ENCODE measurements at places on chromosomes 3 and 15.

GRCh38 chr3:42839616-42840015 is 30.4 kb downstream of the ACKR2 start:
- no peak for DNase-seq

DNA sequence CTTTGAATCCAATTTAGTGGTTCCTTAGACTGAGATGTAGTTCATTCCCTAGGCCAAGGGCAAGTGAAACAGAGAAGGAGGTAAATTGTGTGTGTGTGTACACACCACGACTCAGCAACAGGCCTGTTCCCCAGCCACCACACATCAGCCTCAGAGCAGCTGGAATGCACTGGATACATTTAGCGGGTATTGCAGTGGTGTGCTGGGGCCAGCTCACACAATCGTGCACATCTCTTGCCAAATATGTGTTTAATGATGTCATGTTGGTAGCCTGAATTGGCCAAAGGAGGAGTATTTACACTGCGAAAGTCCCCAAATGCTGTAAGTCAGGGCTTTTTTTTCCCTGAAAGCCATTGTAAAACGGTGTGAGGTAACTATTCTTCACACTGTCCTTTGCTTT is 82.3 kb downstream of the RBPMS2 start:
- DNase-seq, result no peak

DNA sequence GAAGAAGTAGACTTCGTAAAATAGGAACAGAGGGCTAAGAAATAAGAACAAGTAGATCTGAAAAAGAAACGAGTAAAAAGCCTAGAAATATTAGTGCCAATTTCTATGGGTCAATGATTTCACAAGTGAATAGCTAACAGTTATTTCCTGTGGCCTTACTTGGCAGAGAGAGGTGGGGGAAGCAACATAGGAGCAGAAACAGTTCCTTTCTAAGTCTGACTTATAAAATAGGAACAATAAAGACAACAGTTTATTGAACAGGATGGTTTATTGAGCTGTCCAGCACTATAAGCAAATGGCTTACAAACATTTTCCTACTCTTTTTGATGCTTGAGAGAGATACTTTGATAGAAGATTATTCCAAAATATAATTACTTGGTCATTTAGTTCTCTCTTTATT is 37.9 kb downstream of the AGTR1 start:
- DNase-seq, result no peak

GRCh38 chr15:69407719-69408400 is 6.3 kb upstream of the KIF23 start:
- no peak for DNase-seq

GRCh38 chr3:21330293-21330692 is 420.7 kb downstream of the ZNF385D start:
- DNase-seq, result no peak

- no peak for DNase-seq
Measured at GRCh38 chr3:194346035-194346434, 5.1 kb downstream of the CPN2 start.

- no peak for DNase-seq
Measured at GRCh38 chr3:42906848-42907183, 874 bp downstream of the ZNF662 start.

DNA sequence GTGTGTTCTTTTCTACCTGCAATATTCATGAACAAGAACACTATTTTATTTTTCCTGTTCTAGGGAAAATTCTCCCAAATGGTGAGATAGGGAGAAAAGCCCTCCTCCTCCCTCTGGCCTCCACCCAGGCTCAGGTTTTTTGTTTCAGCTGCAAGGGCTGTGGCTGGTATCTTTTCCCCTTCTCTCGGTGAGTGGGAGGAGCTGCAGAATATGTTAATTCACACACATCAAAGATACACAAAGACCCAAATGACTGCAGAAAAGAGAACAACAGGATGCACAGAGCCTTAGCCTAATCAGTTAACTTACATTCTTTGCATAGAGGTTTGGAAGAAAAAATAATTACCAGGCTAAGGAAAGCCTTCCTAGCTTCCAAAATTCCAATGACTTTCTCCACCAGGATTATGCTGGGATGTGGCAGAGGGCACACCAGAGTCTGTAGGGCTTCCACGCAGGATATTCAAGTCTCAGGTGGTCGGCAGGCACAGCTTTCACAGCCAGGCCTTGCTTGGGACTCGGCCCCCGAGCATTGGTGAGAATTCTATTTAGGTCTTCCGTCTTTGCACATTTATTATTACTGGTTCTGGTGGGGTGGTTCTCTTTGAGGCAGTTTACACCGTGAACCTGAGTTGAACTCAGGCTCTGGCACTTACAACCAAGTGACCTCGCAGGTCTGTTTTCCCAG is 64.9 kb downstream of the ABHD5 start:
- no peak for DNase-seq

DNA sequence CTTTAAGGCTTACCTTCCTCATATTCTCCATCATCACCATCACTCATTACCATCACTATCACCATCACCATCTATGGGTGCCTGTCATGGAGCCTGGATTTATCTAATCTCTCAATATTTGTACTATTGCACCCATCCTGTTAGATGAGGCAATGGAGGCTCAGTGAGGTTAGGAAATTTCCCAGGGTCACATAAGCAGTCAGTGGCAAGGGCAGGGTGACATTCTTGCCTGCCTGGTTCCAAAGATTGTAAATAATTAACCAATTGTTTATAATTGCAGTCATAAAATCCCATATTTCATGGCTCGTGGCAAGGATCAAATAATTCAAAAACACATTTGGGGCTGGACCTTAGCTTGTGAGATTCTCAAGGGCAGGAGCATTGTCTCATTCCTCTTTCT is 55.2 kb downstream of the MGLL start:
- no peak for DNase-seq

- DNase-seq, result no peak
Measured at GRCh38 chr3:73255609-73256029, 194.2 kb downstream of the EBLN2 start.

DNA sequence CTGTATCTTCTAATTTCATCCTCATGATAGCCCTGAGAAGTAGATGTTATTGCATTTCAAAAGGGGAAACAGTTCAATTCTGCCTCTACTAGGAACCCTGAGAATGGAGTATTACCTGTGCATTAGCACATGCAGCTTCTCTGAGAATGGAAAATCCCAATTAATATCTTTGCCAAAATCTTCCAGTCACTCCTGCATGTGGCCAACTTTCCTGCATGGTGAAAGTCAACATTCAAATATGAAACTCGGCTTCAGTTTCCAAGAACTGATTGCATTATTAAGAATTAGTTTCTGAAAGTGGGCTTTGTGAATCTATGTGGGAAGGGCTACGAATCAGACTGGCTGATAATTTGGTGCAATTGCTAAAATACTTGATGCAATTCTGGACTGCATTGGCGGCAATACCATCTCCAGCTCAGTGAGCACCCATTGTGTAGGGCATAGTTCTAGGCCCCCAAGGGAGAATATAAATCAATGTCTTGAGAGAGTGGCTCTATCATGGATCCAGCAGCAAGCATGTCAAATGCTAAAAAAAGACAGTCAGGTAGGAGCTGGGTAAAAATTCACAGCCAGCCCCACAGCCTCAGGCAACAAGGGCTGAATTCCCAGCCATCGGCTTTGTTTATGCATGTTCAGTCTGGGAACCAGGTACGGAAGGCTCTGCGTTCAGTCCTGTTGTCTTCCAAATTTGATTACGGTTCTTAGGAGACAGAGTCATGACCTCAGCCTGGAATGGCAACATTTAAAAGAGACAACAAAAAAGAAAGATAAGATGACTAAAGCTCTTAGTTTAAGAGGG is 18.8 kb upstream of the BCL6 start:
- no peak for DNase-seq

DNA sequence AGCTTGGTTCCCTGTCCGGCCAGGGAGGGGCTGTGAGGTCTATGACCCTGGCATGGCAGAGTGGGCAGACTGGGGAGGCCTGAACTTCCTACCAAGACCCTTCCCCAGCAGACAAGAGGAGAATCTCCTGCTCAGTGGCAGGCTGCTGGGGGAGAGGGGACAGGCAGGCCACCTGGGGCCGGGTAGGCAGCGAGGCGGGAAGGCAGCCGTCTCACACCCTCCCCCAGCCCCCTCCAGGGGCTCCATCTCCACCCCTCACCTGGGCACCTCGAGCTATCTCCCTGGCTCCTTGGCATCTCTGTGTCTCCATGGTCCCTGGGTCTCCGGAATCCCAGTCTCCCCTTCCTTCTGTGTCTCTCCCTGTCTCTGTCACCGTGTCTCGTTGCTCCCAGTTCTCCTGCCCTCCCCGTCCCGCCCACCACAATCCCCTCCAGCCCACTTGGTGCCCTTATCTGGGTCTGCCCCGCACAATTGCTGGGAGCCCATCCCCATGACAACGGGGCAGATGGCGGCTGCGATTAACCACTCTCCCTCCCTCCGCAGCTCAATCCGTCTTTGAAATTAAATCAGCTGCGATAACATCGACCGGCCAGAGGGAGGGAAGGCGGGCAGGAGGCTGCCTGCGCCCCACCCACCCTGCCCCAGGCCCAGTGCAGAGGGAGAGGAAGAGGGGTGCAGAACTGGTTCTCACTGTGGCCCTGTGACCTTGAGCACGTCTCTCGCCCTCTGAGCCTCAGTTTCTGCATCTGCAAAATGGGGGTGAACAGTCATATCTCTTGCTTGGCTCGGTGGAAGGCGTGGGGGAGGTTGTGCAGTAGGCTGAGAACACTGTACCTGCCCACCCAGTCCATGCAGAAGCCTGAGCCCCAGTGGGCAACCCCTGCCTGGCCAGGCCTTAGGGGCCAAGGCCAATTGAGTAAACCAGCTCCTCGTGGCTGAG is 9.6 kb downstream of the DNAJB8 start:
- no peak for DNase-seq

DNA sequence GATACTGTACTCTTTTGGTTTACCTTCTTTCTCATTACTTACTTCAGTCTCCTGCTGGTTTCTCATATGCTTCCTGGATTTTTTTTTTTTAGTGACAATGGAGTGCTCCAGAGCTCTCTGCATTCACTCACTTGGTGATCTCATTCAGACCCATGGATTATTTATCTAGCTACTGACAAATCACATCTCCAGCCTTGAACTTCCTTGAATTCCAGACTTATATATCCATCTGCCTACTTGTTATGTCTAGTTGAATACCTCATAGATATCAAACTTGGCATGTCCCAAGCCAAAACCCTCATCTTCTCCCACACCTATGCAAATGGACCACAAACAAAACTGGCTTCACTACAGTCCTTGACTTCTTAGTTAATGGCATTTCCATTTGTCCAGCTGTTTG is 234.7 kb upstream of the ZPLD1 start:
- DNase-seq, result no peak

DNA sequence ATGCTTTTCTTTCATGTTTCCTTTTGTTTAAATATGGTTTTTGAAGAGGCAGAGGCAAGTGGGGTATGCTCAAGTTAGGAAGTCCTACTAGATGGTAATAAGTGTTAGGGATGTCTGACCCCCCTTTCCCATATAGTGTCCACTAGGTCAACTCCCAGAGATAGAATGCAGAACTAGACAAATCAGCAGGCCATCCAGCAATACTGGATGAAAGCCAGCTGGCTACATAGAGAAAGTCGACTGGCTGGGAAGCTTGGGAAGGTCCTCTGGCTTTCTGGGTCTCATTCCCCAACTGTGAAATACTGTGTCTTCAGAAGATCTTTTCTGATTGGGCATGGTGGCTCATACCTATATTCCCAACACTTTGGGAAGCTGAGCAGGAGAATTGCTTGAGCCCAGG is 113.8 kb downstream of the SNRK start:
- DNase-seq, result no peak

- DNase-seq, result no peak
Measured at GRCh38 chr3:73558727-73559075, 66.0 kb downstream of the PDZRN3 start.

- no peak for DNase-seq
Measured at GRCh38 chr3:52779011-52779836, 1.8 kb downstream of the ITIH1 start.

GRCh38 chr3:98897701-98898100 is 3.8 kb downstream of the DCBLD2 start:
- DNase-seq, result no peak

- no peak for DNase-seq
Measured at GRCh38 chr3:194150252-194150934, 14.4 kb downstream of the HES1 start.

DNA sequence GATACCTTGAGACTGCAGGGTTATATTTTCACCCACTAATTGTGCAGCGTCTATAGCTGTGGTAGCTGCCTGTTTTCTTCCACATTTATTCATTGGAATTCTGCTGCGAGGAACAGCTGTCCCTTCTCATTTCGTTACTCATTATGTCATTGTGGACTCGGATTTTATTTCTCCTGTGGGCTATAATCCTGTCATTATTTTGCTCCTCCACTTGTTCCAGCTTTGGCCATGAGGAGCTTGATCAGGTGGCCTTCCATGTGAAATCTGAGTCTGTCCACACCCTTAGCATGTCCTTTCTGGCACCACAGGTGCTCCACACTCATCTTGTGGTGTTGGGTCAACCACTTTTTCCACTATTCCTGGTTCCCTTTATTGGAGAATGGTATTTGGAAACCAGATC is 14.8 kb downstream of the LYSMD4 start:
- DNase-seq, result no peak

- DNase-seq, result no peak
Measured at GRCh38 chr15:79349525-79349924, 38.6 kb downstream of the TMED3 start.

GRCh38 chr3:123130079-123130750 is 63.4 kb downstream of the PDIA5 start:
- DNase-seq, result no peak

DNA sequence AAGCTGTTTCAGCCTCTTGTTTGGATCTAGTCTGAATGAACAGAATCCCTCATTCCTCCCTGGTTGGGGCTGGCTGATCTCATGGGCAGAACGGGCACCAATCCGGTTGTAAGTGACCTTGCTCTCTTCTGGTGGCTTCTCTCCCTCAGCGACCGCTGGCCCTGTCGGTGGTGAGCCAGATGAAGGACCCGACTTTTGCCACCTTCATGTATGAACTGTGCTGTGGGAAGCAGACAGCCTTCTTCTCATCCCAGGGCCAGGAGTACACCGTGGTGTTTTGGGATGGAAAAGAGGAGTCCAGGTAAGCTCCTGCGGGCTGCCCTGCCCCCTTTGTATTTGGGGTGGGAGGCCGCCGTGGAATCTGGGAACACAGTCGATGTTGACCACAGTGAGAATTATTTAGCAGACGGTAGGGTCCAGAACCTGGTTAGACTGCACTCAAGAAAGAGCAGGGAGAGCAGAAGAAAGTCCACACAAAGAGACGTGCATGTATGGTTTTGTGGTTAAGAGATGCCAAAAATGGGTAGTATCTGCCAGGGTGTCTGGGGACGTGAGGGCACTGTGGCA is 138.8 kb downstream of the LRRK1 start:
- no peak for DNase-seq

Measured in esophagus squamous epithelium (tissue), 5 donors.